ENCODE measurements at places on chromosomes 3 and 15.

DNA sequence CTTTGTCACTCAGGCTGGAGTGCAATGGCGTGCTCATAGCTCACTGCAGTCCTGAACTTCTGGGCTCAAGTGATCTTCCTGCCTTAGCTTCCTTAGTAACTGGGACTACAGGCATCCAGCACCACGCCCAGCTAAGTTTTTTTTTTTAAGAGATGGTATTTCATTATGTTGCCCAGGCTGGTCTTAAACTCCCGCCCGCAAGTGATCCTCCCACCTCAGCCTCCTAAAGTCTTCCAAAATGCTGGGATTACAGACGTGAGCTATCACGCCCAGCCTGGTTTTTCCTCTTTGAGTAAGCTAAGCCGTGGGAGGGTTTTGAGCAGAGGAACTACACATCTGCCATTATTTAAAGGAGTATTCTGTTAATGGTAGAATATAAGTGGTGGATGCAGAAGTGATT is 7.4 kb upstream of the LRRFIP2 start:
- DNase-seq: no peak

- DNase-seq: no peak
Measured at GRCh38 chr3:10876661-10877060, 60.6 kb downstream of the SLC6A11 start.

DNA sequence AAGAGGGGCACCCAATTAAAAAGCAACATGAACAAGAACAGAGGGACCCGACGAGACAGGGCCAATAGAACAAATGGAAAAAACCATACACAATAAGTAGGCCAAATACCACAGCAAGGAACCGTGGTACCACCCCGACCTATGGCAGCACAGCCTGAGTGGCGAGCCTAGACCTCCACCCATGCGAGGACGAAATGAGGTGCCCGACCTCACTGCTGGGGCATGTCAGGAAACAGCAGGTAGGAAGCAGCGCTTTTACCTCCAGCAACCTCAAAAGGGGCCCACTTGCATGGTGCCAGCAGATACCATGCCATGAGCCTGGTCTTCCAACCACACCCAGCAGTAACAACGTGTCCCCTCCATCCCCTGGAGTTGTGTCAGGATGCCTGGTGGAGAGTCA is 77.9 kb downstream of the PCSK6 start:
- no peak for DNase-seq

- no peak for DNase-seq
Measured at GRCh38 chr3:43998370-43998835, 243.3 kb upstream of the TOPAZ1 start.

GRCh38 chr15:24899795-24900194 is 55.0 kb upstream of the SNRPN start:
- DNase-seq: no peak

DNA sequence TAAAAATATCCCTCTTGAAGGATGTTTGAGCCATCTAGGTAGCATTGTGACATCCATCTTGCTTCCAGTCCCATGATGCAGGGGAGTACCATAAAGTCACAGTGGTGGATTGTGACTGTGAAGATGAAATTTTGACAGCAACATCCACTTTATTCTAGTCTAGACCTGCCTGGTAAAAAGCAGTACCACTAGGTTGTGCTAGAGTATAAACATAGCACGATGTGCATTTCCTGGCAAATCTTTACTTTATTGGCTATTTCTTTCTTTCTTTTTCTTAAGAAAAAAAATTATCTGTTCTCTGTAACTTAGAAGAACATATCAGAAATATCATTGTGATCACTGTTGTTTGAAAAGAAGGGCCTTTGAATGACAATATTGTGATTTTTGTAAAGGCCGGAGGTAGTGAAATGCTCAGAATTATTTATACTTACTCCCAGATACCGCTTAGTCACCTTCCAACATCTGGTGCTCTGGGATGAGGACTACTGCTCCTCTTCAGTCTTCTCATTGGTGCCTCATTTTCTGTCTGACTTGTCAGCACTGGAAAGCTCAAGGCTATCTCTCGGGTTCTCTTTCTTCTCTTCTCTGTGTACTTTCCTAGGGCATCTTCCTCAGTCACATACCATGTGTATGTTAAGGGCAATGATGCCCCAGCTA is 35.6 kb downstream of the AGBL1 start:
- no peak for DNase-seq
